ENCODE measurements at places on chromosomes 7 and 10. TPM values are rescaled to one million over a fixed set of nuclear protein-coding genes. Genes with fewer than 3 reads are reported as not detected.

Gene PHTF2
- 6.0 TPM for polyA plus RNA-seq

Gene CC2D2B
- 0.80 TPM for polyA plus RNA-seq

Gene KCNH2
- 1.5 TPM for polyA plus RNA-seq

Gene LRRC4
- polyA plus RNA-seq, result 3.2 TPM
